ENCODE measurements at places on chromosomes 4 and X.

- H3K27me3 ChIP-seq: no peaks in the 10 kb centered on the region
- H3K36me3 ChIP-seq: no peaks in the 10 kb centered on the region
- DNase-seq: no peak
These were observed 66.7 kb upstream of the PJA1 start for GRCh38 chrX:69231903-69232302.

DNA sequence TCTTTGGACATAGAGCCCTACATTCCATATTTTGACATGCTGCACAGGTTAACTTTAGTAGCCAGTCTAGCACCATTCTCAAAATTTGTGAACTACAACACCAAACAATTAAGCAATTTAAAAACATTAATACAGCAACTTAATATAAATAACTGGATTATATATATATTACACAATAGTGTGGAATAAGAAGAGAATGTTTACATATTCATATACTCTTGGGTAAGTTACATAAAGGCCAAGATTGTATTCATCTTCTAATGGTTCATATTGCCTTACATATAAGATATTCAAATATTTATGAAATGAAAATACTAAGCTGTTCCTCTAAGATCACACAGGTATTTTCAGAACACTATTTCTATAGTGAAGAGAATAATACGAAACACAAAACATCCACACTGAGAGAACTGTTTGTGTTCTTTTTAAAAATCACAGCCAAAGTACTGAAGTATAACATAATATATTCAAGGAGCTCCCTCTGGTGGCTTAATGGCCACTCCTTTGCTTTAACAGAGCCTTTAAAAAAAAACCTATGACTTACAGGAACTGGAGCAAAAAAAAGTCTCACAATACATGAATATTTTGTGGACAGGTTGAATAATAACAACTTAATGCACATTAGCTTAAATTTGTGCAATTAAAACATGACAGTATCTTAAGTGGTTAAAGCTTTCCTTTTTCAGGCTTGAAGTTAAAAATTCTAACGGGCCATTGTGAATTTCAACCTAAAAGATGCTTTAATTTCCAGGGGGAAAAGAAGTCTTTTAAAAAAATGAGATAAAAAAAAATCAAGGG, 46.2 kb downstream of the NEK1 start:
- H3K27ac ChIP-seq: no peak overlapping the region
- no peak overlapping the region for H3K4me3 ChIP-seq
- DNase-seq: peak; percentile 41
- H3K36me3 ChIP-seq: no peaks in the 10 kb centered on the region
- no peaks in the 10 kb centered on the region for H3K4me1 ChIP-seq

- no peak for DNase-seq
- no peak overlapping the region for H3K27ac ChIP-seq
- H3K4me1 ChIP-seq: peaks cover 2% of the 10 kb centered on the region
- no peaks in the 10 kb centered on the region for H3K36me3 ChIP-seq
- no peak overlapping the region for H3K4me3 ChIP-seq
These were observed 19.6 kb downstream of the UGT2B7 start for GRCh38 chr4:69115851-69116213.

GRCh38 chrX:27915617-27916016, 65.6 kb downstream of the DCAF8L1 start:
- DNase-seq: no peak
- H3K4me3 ChIP-seq: no peak overlapping the region
- H3K27me3 ChIP-seq: no peaks in the 10 kb centered on the region
- no peak overlapping the region for H3K27ac ChIP-seq

- H3K36me3 ChIP-seq: peaks cover 9% of the 10 kb centered on the region
- no peaks in the 10 kb centered on the region for H3K4me1 ChIP-seq
- no peaks in the 10 kb centered on the region for H3K27me3 ChIP-seq
- DNase-seq: no peak
These were observed 88.2 kb upstream of the TFDP3 start for GRCh38 chrX:133306316-133306715.

GRCh38 chr4:168522356-168522755, 25.5 kb downstream of the PALLD start:
- no peak overlapping the region for H3K4me3 ChIP-seq
- no peak for DNase-seq
- no peak overlapping the region for H3K27ac ChIP-seq
- H3K27me3 ChIP-seq: no peaks in the 10 kb centered on the region
- no peaks in the 10 kb centered on the region for H3K36me3 ChIP-seq

DNA sequence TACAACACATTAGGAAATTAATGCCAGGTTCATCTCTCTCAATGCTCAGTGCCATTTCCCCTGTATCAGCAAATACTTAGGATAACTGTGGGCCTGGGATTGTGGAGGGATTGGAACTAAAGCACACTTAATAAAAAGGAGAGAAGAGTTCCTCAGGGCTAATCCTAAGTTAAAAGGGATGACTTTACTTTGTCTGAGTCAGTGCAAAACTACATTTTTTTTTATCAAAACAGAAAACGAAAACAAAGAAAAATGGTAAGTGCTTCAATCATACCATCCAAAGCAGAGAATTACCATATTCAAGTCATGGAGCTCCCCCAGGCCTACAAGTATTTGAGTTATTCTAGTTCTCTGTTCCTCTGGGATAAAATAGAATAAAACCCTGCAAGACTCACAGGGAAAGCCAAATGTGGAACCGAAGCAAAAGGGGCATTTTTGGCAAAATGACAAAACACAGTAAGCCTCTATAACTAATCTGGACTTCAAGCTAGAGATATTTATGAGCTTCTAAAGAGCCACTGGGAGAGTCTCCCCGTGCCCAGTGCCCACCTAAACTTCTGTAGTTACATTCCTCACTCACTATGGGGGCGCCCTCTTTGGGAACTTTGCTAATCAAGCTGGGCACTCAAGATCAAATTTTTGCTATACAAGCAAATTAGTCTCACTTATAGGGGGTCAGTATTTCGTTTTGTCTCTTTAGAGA, 53.4 kb downstream of the PALLD start:
- H3K27me3 ChIP-seq: no peaks in the 10 kb centered on the region
- H3K4me3 ChIP-seq: no peak overlapping the region
- H3K27ac ChIP-seq: no peak overlapping the region
- no peak for DNase-seq

DNA sequence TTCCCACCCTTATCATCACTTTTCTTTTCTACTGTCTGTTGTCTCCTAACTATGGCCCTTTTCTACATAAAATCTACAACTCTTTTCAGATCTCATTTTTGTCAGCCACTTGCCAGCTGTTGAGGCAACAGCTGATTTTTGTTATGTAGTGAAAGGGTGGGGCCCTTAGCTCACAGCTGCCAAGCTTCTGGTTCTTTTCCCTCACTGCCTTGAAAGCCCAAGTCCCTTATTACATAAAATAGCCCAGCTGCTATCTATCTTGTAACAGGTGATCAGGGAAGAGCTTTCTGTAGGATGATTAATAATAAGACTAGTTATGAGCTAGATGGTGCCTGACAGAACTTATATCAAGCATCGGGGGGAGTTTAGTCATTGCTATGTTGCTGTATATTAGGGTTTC, 45.9 kb downstream of the ADGRL3 start:
- no peaks in the 10 kb centered on the region for H3K27me3 ChIP-seq
- no peak for DNase-seq
- H3K36me3 ChIP-seq: no peaks in the 10 kb centered on the region
- H3K4me3 ChIP-seq: no peak overlapping the region

DNA sequence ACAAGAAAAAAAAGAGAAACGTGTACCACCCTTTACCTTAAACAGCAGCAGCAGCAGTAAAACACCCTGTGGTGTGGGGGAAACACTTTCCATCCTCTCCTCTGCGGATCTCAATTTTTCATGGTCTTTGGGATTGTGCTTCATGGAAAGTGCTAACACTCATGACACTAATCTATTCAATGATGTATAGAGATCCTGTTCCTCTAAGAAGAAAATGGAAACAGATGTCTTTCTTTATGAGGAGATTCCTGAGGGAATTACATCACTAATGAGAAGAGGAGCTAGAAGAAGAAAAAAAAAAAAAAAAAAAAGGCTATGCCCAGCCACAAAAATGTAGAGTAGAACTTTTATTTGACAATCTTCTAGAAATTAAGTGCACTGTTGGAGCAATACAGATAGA, 62.9 kb upstream of the NDST3 start:
- no peak for DNase-seq
- H3K4me1 ChIP-seq: no peaks in the 10 kb centered on the region
- H3K27me3 ChIP-seq: no peaks in the 10 kb centered on the region
- no peak overlapping the region for H3K27ac ChIP-seq
- H3K4me3 ChIP-seq: no peak overlapping the region
- no peaks in the 10 kb centered on the region for H3K36me3 ChIP-seq

GRCh38 chr4:40264497-40264896, 67.7 kb downstream of the RHOH start:
- no peaks in the 10 kb centered on the region for H3K27me3 ChIP-seq
- peak; percentile 96 for DNase-seq
- H3K27ac ChIP-seq: peak overlapping the region; percentile 75
- no peak overlapping the region for H3K4me3 ChIP-seq
- H3K36me3 ChIP-seq: no peaks in the 10 kb centered on the region

DNA sequence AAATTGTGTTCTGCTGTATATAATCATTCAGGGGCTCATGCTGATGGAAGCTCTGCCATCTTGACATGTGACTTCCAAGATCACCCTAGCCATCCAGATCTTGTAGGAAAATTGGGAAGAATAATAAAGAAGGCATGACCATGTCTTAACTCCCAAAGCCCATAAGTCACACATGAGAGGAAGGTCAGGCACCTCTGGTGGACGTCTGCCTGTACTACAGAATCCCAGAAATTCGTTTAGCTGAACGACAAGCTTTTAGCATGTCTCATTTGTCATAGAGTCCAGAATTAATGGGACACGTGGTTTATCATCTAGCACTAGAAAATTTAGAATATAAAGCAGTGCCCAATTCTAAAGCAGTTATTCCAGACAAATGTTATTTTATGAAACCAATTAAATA, 212.7 kb downstream of the CENPC start:
- no peaks in the 10 kb centered on the region for H3K4me1 ChIP-seq
- H3K4me3 ChIP-seq: no peak overlapping the region
- H3K36me3 ChIP-seq: no peaks in the 10 kb centered on the region
- no peak overlapping the region for H3K27ac ChIP-seq

- H3K27ac ChIP-seq: no peak overlapping the region
- peaks cover 4% of the 10 kb centered on the region for H3K4me1 ChIP-seq
- no peak overlapping the region for H3K4me3 ChIP-seq
- no peaks in the 10 kb centered on the region for H3K27me3 ChIP-seq
These were observed 327.8 kb downstream of the ADGRL3 start for GRCh38 chr4:61527888-61528287.

DNA sequence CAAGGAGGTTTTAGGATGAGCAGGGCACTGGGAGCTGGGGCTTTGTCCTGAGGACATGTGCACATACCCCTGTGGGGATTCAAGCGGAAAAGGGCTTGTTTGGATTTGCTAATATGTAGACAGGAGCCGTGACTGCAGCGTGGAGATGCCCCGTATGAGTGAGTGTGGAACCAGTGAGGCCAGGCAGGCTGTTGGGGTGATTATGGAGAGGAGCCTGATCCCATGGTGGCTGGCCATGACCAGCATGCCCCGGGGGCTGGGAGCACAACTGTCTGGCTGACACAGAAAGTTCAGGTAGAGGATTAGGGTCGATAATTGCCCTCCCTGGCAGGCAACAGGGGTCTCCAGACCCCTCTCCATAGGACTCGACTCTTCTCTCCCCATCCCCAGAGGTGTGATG, 68.8 kb upstream of the STX18 start:
- H3K27me3 ChIP-seq: no peaks in the 10 kb centered on the region
- no peaks in the 10 kb centered on the region for H3K36me3 ChIP-seq
- no peaks in the 10 kb centered on the region for H3K4me1 ChIP-seq
- H3K4me3 ChIP-seq: no peak overlapping the region
- DNase-seq: no peak

DNA sequence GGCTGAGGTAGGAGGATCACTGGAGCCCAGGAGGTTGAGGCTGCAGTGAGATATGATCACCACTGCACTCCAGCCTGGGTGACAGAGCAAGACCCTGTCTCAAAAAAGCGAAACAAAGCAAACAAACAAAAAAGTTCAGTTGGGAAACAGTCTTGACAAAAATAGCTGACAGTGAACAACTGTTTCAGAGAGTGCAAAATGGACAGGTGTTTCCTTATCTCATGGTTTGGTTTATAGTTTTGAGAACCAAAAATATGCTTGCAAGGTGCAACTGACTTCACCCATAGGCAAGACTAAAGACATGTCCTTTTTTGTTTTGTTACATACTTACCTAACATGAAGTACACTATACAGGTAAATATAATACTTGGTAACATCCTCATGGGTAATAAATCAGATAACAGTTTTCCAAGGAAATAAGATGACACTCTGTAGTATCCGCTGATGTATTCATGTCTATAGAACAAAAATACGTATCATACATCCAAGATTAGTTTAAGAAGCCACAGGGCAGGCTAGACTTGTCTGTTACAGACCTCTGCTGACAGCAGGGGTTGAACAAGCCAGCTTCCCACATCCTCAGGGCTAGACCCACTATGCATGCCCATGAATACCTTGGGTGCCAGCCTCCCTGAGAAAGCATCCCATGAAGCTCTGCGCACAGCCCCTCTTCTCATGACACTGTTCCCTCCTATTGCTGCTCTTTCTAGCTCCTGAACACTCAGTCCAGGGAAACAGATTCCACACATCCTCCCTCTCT, 59.3 kb downstream of the ABCG2 start:
- no peak overlapping the region for H3K4me3 ChIP-seq
- H3K4me1 ChIP-seq: no peaks in the 10 kb centered on the region
- H3K27me3 ChIP-seq: no peaks in the 10 kb centered on the region
- no peak for DNase-seq
- peaks cover 2% of the 10 kb centered on the region for H3K36me3 ChIP-seq
- no peak overlapping the region for H3K27ac ChIP-seq

DNA sequence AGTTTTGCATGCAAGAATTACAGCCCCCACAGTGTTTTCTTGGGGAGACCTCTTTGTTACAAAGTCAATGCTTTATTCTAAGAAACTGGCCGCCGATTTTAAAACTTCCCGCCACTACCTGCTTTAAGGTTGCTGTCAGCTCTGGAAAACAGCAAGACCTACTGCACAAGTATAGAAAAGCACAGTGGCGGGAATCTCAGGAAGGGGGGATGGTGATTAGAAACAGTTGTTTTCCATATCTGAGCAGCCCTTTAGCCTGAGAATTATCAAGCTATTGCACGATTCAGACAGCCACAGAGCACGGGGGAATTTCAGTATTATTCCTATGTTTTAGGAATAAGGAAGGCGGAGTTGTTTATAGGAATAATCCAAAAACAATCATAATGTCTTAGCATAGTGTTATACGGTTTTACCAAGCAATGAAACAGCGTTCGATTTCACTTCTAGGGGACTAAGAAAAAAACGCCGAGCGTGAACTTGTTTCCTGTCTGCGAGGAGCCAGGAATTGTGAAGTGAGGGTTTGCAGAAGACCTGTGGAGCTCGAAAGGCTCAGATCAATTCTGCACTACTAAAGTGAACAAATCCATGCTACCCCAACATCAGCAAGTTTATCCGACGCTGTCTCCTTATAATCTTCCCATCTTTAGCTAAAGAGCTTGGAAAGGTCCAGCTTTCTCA, 81.3 kb downstream of the HMGN5 start:
- H3K4me1 ChIP-seq: no peaks in the 10 kb centered on the region
- peak overlapping the region; percentile 50 for H3K4me3 ChIP-seq
- no peak for DNase-seq
- H3K27me3 ChIP-seq: no peaks in the 10 kb centered on the region
- no peaks in the 10 kb centered on the region for H3K36me3 ChIP-seq
- H3K27ac ChIP-seq: no peak overlapping the region

- H3K27me3 ChIP-seq: peaks cover 16% of the 10 kb centered on the region
- DNase-seq: no peak
These were observed 1.2 kb downstream of the SPOCK3 start for GRCh38 chr4:167232805-167233684.

Measured in trophoblast cell (in vitro differentiated cells and primary cell).